ENCODE measurements at places on chromosomes 4 and X. TPM values are rescaled to one million over a fixed set of nuclear protein-coding genes. Genes with fewer than 3 reads are reported as not detected.

DNA sequence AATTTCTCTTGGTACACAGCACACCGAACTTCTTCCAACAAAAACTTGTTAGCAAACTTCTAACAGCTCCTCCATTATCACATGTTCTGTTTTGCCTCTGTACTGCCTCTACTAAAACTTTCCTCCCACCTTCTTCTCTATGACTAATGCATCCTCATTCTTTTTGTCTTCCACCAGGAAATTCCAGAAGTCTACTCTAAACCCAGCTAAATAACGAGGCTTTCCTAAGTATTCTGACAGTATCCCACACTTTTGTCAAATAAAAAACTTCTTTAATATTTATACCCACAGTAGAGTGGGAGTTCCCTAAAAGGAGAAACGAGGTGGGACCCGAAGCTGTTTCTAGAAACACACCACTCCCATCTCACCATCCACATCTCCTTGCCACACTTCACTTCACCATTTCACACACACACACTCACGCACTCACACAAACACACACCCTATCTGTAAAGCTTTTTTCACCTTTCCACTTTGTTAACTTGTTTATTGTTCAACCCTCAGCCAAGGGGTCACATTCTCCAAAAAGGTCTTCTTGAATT is 280.3 kb downstream of the ARAP2 start:
- no peaks in the 10 kb centered on the region for H3K4me1 ChIP-seq
- H3K27ac ChIP-seq = no peak overlapping the region
- no peak overlapping the region for H3K4me3 ChIP-seq
- DNase-seq = no peak
- H3K27me3 ChIP-seq = no peaks in the 10 kb centered on the region

GRCh38 chrX:136214551-136214950 is 36.6 kb downstream of the MAP7D3 start:
- 0 out of 2 replicates have a peak overlapping the region, but pooled peaks have one; percentile 1 for H3K27ac ChIP-seq
- no peaks in the 10 kb centered on the region for H3K27me3 ChIP-seq
- H3K4me1 ChIP-seq = peaks cover 22% of the 10 kb centered on the region
- no peak overlapping the region for H3K4me3 ChIP-seq
- DNase-seq = peak; percentile 82

- H3K27ac ChIP-seq = no peak overlapping the region
- peaks cover 44% of the 10 kb centered on the region for H3K4me1 ChIP-seq
- no peak overlapping the region for H3K4me3 ChIP-seq
Measured at GRCh38 chr4:102625232-102625930, 124.2 kb downstream of the NFKB1 start.

- H3K4me1 ChIP-seq = peaks cover 3% of the 10 kb centered on the region
- no peak for DNase-seq
- H3K27me3 ChIP-seq = no peaks in the 10 kb centered on the region
Measured at GRCh38 chrX:77900688-77901087, 1.4 kb downstream of the COX7B start.

DNA sequence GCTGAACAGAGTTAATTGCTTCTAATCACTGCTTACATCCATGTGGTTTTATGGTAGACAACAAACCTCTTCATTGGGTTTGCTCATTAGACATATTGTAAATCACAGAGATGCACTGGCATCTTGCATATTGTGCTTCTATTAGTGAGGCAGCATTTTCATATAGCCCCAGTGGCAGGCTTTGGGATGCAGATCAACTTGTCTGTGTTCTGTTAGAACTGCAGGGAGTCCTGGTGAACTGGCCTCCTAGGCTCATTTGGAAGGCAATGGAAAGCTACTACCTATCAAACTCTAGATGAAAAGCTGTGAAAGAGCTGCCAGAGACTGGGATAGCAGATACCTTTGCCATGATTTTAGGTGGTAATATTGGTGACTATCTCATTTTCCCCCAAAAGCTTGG is 108.8 kb downstream of the NAA11 start:
- DNase-seq = no peak
- no peak overlapping the region for H3K4me3 ChIP-seq

- peaks cover 13% of the 10 kb centered on the region for H3K36me3 ChIP-seq
- DNase-seq = no peak
- no peak overlapping the region for H3K27ac ChIP-seq
- H3K4me1 ChIP-seq = peaks cover 26% of the 10 kb centered on the region
- no peaks in the 10 kb centered on the region for H3K27me3 ChIP-seq
Measured at GRCh38 chr4:10104211-10104990, 12.2 kb downstream of the WDR1 start.

DNA sequence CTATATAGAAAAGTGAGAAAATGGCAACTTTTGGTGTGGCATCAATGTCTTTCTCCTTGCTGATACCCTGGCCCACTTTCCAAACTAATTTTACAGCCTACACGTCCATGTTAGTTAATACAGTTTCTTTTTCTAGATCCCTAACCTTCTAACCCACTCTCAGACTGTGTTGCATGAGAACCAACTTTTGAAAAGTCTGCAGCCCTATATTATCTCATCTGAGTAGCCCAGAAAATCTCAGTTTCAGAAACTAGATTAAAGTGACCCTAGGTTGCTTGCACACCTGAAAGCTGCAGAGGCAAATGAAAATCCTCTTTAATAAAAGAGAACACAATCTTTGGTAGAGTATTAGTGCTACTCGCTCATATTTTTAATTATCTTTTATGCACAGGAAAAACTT is 371.6 kb upstream of the EMCN start:
- no peak overlapping the region for H3K4me3 ChIP-seq
- no peaks in the 10 kb centered on the region for H3K4me1 ChIP-seq
- no peak overlapping the region for H3K27ac ChIP-seq
- no peak for DNase-seq

DNA sequence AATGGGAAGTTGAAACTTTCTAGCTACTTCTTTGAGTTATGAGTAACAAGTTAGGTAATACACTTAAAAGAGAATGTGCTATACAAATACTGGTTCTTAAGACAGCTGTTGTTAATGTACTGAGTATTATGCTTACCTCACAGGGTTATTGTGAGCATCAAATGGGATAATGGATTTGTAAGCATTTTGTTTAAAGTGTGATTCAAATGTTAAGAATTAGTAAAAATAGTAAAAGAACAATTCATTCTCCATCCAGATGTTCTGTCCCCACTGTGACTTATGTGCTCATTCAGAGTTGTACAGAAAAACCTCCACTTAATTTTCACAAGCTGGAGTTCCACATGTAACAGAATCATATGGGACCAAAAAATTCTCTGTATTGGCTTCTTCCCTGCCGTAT is 63.6 kb downstream of the AR start:
- no peaks in the 10 kb centered on the region for H3K27me3 ChIP-seq
- peaks cover 17% of the 10 kb centered on the region for H3K4me1 ChIP-seq
- H3K27ac ChIP-seq = no peak overlapping the region
- no peaks in the 10 kb centered on the region for H3K36me3 ChIP-seq
- DNase-seq = no peak

DNA sequence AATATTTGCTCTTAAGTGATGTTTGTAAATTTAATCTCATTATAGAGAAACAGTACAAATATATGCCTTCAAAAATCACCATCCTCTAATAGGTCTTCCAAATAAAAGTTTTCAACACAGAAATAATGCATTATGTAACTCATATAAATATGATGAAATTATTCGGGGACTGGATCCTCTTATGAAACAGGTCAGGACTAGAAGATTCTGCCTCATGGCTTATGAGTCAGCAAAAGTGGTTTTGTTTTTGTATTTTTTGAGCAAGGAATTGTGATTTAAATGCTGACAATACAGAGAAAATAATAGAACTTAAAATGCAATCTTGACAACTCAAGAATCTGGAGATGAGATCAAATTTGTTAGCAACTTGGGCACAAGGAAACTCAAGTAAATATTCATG is 179.7 kb upstream of the NDP start:
- no peak overlapping the region for H3K27ac ChIP-seq
- DNase-seq = no peak
- H3K4me1 ChIP-seq = no peaks in the 10 kb centered on the region
- H3K4me3 ChIP-seq = no peak overlapping the region
- H3K36me3 ChIP-seq = no peaks in the 10 kb centered on the region

DNA sequence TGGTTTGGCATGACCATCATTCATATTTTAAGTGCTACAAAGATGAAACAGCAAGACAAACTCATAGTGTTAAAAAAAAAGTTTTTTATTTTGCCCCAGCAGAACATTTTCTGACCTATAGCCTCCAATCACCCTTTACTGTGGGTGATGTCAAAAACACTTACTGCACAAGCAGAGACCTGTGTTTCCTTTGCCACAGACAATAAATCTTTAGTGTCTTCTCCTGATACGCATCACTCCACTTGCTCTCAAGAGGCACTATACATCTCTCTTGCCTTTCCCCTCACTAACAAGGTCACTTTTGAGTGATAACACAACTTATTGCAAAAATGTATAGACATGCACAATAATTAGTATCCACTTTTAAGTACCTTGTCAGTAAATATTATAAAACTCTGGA is 125.6 kb downstream of the ANTXR2 start:
- H3K27ac ChIP-seq = no peak overlapping the region
- no peaks in the 10 kb centered on the region for H3K4me1 ChIP-seq
- no peaks in the 10 kb centered on the region for H3K36me3 ChIP-seq
- H3K27me3 ChIP-seq = no peaks in the 10 kb centered on the region

DNA sequence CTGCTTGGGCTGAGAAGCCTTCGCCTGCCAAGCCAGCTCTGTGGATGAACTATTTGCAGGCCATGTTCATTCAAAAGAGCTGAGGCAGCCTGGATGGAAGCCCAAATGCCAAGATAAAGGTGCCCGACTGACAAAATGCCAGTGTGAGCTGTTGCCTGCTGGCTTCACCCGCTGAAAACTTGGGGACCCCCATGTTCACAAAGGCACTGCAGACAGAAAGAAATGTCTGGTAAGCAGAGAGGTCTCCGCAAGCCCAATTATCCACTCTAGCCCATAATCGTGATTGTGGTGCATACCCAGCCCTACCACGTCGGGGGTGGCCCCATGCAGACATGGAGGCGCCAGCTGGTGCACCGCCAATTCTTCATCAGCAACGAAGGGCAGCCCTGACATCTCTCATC is 13.0 kb upstream of the SMIM20 start:
- no peaks in the 10 kb centered on the region for H3K4me1 ChIP-seq
- H3K27ac ChIP-seq = no peak overlapping the region
- H3K27me3 ChIP-seq = no peaks in the 10 kb centered on the region
- H3K4me3 ChIP-seq = no peak overlapping the region

- no peak for DNase-seq
- no peaks in the 10 kb centered on the region for H3K4me1 ChIP-seq
- no peak overlapping the region for H3K27ac ChIP-seq
- no peaks in the 10 kb centered on the region for H3K27me3 ChIP-seq
Measured at GRCh38 chr4:87024201-87024600, 89.4 kb downstream of the AFF1 start.

DNA sequence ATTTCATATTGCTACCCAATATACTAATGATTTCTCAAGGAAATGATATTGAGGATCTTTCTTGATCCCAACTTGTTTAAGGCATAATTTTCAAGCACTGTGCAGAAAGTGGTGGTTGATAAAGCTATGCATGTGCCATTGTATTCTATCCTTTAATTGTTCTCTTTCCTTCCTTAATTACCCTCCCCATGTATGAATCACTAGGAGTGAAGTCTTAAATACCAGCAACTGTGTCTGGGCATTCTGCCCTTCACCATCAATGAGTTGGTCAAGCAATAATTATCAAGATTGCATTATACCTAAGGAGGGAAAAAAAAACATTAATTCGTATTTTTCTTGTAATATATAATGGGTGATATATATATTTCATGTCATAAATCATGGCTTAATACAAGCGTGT is 111.8 kb upstream of the FRMPD4 start:
- no peaks in the 10 kb centered on the region for H3K36me3 ChIP-seq
- H3K4me1 ChIP-seq = no peaks in the 10 kb centered on the region
- no peak overlapping the region for H3K4me3 ChIP-seq
- no peak for DNase-seq
- H3K27ac ChIP-seq = no peak overlapping the region

DNA sequence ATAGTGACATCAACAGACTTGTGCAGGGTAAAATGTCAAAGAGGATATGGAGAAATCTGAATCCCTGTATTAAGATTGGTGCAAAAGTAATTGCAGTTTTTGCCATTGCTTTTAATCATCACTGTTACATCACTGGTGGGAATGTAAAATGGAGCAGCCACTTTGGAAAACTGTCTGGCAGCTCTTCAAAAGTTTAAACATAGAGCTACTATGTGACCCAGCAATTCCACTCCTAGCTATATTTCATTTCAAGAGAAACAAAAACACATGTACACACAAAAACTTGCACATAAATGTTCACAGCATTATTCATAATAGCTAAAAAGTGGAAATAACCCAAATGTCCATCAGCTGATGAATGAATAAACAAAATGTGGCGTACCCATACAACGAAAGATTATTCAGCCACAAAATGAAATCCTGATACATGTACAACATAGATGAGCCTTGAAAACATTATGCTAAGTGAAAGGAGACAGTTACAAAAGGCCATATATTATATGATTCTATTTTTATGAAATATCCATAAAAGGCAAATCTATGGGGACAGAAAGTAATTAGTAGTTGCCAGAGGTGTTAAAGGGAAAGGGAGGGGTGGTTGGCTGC is 106.4 kb downstream of the AMELX start:
- H3K27me3 ChIP-seq = no peaks in the 10 kb centered on the region
- DNase-seq = no peak
- no peak overlapping the region for H3K27ac ChIP-seq
- H3K4me1 ChIP-seq = no peaks in the 10 kb centered on the region

DNA sequence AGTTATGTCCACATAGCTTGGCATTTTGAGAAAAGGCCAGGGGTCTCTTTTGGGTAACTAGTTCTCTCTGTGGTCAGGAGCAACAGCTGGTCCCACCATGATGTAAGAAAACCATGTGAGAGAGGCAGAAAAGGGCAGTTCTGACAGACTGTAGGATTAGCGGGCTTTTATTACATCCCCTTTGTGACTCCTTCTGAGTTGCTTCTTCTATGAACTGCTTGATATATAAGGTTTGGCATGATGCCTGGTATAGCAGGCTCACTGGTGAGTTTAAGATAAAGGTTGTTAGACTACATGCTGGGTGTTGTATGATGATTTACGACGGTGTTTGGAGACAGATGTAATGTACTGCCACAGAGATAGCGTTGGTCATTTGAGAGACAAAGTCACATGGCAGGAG is 2308.1 kb upstream of the AGA start:
- no peak for DNase-seq
- no peaks in the 10 kb centered on the region for H3K27me3 ChIP-seq
- no peak overlapping the region for H3K27ac ChIP-seq

Gene PAGE4
- not detected for total RNA-seq

Gene SNCA
- total RNA-seq = 3.9 TPM

Gene ARHGAP36
- not detected for total RNA-seq

Gene DACH2
- not detected for total RNA-seq

Gene SCOC
- total RNA-seq = 41.7 TPM

Gene GDPD2
- total RNA-seq = 0.44 TPM

Gene INTU
- total RNA-seq = 9.7 TPM

Gene PNMA6F
- not detected for total RNA-seq
